Immature natural killer cell (primary cell): ENCODE measurements at places on chromosomes 4 and X.

DNA sequence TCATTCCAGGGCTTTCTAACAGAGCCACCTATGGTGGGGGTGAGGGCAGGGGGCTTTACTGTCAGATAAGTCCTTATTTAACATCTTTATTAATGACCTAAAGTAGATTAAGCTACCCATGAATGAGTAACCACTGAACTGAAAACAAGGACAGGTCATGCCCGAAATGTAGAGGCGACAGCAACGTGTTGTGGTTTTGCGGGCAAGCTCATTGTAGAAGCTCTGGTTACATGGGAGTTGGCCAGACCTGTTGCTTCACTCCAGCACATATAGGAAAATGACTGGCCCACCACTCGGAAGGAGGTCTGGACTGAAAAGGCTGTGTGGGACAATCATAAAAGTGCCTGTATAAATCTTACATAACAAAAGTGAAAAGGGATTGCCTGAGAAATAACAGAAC, 109.6 kb upstream of the NDP start:
- DNase-seq, result no peak

- DNase-seq, result no peak
Measured at GRCh38 chr4:54065282-54066087, 1.1 kb upstream of the CHIC2 start.

GRCh38 chr4:128299848-128300247, 12.2 kb upstream of the PGRMC2 start:
- no peak for DNase-seq

GRCh38 chr4:42144028-42144427, 8.4 kb downstream of the BEND4 start:
- no peak for DNase-seq

DNA sequence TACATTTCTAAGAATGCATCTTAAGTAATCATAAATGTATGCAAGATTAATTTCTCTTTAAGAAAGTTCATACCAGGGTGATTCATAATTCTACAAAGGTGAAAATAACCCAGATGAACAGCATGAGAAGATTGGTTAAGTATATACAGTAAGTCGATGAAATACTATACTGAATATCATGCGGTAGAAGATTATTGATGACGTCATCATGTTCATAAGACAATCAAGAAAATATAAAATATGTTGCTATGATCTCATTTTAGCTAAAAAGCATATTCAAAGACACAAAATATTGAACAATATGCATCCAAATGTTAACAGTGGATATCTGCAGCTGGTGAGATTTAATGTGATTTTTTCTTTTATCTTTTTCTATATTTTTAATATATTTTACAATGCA, 312.0 kb upstream of the FGF13 start:
- DNase-seq, result no peak

GRCh38 chrX:118566359-118566758, 70.7 kb downstream of the DOCK11 start:
- no peak for DNase-seq
